Stimulated activated CD8-positive, alpha-beta memory T cell treated with anti-CD3 and anti-CD28 coated beads, Interleukin-15, amount 100 ng/mL, for 48 hours (primary cell): ENCODE measurements at places on chromosomes 4 and X.
A peak's percentile ranks its signal among the peaks of the same experiment; 100 is the strongest.

DNA sequence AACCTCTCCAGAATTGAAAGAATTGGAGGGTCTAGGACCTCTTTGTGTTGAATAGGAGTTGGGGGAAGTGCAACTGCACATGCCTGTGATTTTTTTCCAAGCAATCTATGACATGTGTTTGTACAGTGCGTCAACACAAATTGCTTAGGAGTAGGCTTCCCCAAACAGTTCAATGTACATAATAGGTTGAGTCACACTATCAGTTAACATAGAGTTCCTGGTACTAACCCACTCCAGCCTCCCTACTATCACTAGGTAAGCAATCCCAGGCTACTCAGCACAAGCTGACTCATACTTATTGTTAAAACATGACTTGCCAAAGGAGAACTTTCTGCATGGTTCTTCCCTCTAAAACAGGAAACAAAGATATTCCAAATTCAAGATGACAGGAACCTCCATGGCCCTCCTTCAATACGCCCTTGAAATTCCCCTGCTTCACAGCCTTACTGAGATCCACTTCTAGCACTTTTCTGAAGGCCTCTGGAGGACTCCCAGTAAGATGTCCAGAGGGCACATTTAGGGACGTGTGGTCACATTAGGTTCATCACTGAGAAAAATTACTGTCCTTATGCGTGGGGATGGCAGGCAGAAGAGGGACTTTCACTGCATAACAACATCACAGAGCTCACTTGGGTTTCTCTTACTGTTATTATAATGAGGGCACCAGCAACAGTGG, 8.4 kb upstream of the VSIG1 start:
- DNase-seq = no peak

DNA sequence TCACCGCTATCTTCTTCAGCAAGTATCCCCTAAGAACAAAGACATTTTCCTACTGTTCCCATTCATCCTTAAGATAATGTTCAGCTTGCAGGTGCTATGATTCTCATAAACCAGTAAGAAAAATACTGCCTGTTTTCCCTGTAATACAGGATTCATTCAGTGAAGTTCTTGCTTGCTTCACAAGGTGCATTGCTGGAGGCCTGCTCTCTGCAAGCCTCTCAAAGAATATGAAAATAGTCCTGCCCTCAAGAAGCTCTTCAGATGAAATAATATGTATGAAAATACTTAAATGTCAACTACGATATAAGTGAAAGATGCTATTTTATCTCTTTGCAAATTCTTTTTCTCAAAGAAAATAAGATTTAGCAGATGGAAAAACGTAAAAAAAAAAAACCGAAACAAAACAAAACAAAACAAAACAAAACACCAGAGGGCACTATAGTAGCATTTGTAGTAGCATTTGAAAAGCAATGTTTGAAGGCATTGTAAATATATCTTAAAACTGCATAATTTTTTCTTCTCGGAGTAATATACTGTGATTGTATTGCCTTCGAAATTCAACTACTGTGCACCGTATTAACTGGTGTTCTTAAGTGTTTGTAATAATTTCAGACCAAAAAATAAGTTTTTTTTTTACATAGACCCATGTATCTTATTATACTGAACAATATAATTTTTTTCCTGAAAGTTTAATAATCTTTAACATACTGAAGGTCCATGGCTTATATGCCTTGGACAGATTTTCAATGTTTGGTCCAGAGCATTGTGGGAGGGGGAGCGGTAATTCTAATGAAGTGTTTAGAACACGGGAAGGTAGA, 26.0 kb downstream of the ADH4 start:
- DNase-seq = no peak

DNA sequence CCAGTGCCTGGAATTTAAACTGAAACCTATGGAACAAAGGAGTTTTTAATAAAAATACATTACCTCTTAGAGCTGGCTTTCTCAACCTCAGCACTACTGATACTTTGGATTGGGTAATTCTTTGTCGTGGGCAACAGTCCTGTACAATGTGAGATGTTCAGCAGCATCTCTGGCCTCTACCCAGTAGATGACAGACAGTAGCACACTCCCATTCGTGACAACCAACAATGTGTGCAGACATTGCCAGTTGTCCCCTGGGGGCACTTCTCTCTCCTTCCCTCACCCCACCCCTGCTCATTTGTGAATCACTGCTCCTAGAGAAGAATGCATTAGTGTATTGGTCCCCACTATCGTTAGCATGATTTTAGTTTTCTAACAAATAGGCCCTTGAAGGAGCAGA, 16.2 kb downstream of the GPAT3 start:
- DNase-seq = no peak

DNA sequence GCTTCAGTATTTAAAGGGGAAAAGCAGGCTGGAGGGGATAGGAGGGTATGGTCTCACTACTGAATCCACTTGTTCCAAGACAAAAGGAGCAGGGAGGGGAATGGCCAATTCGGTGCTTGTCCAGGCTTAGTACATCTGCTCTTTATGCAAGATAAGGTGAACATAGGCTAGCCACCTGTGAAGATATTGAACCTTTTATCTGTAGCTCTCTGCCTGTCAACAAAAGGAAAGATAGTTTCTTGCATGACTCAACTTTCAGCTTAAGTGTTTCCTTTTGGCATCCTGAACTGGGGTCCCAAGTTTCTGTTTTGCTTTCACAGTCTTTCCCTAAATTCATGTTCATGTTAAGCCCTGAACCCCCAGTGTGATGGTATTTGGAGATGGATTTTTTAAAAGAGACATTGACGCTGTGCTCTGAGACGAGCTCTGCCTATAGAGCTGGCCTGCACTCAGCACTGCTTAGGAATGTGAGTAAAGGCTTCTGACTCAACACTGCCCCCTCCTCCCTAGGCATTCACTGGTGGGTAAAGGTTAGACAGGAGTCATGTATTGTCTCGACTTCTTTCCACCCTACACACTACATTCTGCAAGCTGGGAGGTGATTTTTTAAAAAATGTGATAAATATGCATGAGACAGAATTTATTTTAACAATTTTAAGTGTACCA, 28.2 kb downstream of the FAM149A start:
- no peak for DNase-seq

GRCh38 chr4:76533314-76533713, 98.3 kb downstream of the SHROOM3 start:
- no peak for DNase-seq

- no peak for DNase-seq
Measured at GRCh38 chrX:129071390-129071789, 451.9 kb downstream of the SMARCA1 start.

GRCh38 chr4:188551156-188551555, 411.9 kb downstream of the TRIML1 start:
- no peak for DNase-seq

DNA sequence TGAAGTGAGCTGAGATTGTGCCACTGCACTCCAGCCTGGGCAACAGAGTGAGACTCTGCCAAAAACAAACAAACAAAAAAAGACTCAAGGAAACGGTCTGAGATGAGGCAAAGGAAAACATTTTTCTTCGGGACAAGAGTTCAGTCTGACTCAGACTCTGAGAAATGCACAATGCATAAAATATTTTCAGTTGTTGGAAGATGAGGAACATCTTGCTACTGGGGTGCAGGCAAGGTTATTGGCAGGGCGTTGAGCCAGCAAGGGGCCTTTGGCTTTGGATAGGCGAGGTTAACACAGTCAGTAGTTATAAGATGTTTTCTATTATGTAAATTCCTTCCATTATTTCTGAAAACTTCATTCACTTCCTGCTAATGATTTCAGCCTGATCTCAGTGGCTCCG, 96.1 kb upstream of the VCX start:
- no peak for DNase-seq

- no peak for DNase-seq
Measured at GRCh38 chrX:94288972-94289371, 615.0 kb downstream of the FAM133A start.

GRCh38 chrX:115437841-115438595, 123.0 kb upstream of the PLS3 start:
- no peak for DNase-seq

DNA sequence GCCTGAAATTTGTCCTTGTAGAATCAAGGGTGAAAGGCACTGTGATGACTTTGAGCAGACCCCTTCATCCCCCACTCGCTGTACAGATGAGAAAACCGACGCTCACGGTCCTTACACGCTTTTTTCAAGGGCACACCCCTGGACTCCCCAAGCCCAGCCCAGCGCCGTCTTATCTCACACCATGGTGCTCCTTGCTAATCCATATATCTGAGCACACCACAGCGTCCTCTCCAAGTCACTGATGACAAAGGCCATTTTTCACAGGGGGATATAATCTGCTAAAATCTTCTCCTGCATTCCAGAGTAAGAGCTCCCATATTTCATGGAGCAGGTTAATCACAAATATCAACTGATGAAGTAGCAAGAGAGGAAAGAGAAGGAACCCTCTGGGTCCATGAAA, 486.3 kb downstream of the BCOR start:
- no peak for DNase-seq

- no peak for DNase-seq
Measured at GRCh38 chrX:131273011-131273410, 16.1 kb downstream of the IGSF1 start.

DNA sequence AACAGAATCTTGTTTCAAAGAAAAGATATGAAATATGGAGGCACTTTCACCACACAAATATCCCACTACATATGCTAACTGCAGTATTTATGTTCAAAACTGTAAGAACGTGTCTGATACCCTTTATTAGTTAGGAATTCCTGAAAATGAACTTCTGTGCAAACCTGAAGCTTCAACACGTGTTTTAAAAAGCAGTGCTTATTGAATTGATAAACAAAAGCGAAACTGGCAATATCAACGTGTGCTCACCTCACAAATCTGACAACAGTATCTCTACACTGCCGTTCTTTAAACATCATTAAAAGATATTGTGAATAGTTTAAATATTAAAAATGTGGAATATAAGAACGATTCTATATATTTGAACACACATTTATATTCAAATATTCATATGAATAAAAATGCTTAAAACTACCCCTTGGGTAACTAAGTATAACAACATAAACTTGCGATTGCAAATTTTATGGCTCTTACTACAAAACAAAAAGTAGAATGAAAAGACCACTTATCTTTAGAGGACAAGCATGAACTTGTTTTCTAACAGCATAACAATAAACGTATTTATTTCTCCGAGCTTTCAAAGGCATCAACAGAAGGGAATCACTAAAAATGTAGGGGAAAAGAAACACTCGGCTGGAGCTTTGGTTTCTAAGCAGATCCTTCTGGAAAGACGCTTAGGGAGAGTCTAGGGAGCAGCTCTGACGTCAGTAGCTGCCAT, at the start of gene LRP2BP:
Gene LRP2BP (minus strand): TSS at position 687 of the 718 bp plus-strand sequence. CDS start 17,738 bp downstream, outside the sequence.
- no peak for DNase-seq

- no peak for DNase-seq
Measured at GRCh38 chr4:38149997-38150671, 189.9 kb downstream of the PTTG2 start.

- peak; percentile 4 for DNase-seq
Measured at GRCh38 chr4:108433832-108434231, 186.5 kb upstream of the RPL34 start.

DNA sequence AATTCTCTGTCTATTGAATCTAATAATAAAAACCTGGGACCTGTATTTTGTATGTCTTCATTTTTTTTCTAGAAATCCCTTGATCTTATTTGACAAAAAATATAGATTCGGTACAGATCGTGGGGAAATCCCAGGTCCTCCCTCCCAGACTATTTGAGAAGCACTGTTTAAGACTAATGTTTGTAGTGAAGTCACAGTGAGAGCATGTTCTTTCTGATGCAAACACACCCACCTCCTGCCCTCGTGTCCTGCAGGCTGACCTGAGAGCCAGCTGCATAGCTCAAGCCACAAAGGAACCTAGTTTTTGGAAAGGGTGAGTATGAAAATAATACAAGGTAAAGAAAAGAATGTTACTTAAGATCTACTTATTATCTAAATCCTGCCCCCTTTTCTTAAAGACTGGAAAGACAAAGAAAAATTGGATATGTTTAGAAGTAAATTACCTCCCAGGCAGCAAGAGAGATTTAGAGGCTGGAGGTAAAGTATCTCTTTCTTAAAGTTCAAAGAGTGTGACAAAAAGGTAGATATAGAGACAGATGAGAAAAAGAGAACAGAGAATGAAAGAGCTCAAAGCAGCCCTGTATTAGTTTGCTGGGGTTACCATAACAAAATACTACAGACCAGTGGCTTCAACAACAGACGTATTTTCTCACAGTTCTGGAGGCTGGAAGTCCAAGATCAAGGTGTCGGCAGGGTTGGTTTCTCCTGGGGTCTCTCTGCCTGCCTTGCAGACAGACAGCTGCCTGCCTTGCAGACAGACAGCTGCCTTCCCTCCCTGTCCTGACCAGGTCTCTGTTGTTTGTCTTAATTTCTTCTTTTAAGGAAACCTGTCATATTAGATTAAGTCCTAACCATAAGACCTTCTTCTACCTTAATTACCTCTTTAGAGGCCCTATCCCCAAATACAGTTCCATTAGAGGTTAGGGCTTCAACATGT, 20.4 kb upstream of the DCTD start:
- no peak for DNase-seq

- DNase-seq = no peak
Measured at GRCh38 chr4:80462621-80463091, 127.1 kb downstream of the CFAP299 start.

- no peak for DNase-seq
Measured at GRCh38 chrX:103495786-103496185, 23.5 kb downstream of the RAB40A start.

GRCh38 chr4:26206339-26206738, 114.5 kb upstream of the RBPJ start:
- no peak for DNase-seq

DNA sequence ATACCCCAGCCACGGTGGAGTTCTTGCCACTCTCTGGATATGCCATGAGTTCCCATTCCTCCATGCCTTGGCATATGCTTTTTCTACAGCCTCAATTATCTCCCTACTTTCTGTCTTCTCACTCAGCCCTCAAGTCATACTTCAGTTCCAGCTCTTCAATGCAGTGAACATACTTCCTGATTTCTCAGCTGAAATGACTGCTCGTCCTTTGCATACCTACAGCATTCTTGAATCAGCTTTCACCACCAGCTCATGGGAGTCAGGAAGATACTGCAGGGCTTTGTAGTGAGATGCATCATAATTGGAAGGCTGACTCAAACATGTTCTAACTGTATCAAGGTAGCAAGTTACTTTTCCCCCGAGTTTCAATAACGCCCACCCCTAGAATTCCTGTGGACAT, 118.4 kb downstream of the APBB2 start:
- DNase-seq = no peak

DNA sequence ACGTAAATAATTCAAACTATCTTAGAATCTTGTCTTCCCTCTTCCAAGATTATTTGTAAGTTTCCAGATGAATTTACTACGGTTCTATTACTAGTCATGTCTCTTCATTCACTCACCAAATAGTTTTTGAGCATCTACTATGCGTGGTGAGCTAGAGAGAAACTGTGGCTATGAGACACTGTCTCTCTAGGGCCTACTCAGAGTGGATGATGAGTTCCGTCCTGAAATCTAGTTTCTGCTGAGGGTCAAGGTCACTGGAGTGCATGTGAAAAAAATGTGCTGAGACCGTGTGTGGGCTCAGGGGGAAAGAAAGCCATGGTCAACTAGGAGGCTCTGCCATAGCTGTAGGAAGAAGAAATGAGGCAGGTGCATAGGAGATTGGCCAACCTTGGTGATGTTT, 320.2 kb upstream of the GATB start:
- no peak for DNase-seq

GRCh38 chr4:159455675-159456237, 352.9 kb downstream of the RAPGEF2 start:
- DNase-seq = no peak
